ENCODE measurements at places on chromosomes 2 and 18.

GRCh38 chr2:9807056-9807455 is 36.2 kb upstream of the TAF1B start:
- DNase-seq = no peak

- DNase-seq = no peak
Measured at GRCh38 chr2:30425326-30425725, 21.7 kb upstream of the LCLAT1 start.

DNA sequence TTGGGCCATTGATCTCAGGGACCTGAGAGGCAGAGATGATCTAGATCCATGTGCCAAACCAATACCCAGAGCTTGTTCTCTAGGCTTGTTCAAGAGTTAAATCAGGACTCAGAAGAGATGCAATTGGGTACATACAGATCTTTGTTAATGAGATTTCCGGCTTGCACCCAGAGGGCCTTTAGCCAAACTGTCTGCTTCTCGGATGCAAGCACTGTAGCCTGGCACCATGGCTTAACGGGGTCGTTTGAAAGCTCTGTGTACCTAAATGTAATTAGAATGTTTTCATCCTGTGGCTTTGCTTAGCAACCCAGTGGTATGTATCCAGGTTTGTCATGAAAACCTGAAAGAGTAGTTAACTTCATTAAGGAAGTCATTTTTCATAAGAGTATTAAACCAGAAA is 94.2 kb downstream of the TPGS2 start:
- DNase-seq = no peak

- no peak for DNase-seq
Measured at GRCh38 chr18:51666763-51667191, 469.3 kb upstream of the MEX3C start.

DNA sequence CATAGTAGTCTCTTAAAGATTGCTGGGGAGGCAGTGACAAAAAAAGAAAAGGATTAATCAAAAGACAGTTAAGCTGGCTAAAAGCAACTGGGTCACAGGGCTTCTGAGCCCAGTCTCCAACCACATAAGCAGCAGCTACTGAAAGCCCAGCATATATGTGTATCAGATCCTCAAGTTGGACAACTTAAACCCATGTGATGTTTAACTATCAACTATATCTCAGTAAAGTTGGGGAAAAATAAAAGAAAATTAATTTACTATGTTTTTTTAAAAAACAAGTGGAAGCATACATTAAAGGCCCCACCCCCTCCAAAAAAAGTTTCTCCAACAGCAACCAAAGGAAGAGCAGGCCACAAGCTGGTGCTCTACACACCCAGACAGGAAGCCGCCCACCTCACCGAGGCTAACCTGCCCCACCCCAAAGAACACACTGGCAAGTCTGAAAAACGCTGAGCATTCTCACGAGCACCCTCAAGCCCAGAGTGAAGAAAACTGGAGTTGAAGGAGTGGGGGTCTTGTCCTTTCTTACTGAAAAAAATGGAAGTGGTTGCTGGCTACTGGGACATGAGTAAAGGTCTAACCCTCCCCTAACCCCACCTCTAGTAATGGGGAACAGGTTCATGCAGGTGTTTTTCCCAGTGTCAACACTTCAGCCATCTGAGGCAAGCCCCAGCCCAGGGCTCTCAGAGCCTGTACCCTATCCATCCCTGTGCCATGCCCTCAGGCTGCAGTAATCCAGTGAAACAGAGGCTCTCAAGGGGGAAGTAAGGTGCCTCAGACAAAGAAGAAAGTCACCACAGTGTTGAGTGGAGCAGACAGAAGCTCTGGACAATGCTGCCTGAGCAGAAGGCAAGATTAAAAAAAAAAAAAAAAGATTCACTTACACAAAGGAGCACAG is 106.3 kb downstream of the GYPC start:
- DNase-seq = peak; percentile 17

DNA sequence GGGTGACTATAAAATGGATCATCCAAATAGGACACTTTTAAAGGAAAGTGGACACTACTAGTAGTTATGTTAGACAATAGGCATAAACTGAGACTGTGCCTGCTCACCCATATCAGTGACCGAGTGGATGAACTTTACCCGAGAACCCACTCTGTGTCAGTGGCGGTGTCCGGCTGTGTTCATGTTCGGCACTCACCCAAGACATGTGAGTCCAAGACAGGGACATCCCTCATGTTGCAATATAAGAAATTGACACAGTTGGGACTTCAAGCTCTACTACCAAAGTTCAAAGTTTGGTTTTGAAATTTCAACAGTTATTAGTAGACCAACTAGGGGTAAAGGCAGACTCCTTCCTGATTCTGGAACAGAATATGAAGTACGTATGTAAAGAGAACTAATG is 326.3 kb upstream of the TNP1 start:
- no peak for DNase-seq

DNA sequence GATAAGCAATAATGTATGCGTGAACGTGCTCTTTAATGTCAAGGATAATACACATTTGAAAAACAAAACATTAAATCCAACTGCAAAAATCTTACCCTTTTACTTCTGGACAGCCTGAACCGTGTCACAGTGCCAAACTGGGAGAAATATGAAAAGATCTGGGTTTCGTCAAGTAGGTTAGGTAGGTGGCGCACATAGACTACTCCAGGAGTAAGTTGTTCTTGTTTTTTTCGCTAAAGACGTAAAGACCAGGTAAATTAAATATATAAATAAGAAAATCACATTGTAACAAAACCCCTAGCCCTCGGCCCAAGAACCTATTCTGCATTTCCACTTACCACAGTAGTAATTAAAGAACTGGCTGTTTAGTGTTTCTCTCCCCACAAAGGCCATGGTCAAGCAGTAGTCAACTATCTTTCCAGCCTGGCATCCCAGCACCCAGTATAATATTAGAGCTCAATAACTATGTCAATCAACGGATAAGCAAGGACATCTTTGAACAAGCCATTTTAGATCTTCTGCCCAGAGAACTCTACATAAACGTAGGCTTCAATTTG is 1.1 kb downstream of the NIFK start:
- no peak for DNase-seq

GRCh38 chr2:120520929-120521912 is 175.3 kb downstream of the INHBB start:
- no peak for DNase-seq

- DNase-seq = no peak
Measured at GRCh38 chr2:239273280-239274234, 127.3 kb downstream of the HDAC4 start.

DNA sequence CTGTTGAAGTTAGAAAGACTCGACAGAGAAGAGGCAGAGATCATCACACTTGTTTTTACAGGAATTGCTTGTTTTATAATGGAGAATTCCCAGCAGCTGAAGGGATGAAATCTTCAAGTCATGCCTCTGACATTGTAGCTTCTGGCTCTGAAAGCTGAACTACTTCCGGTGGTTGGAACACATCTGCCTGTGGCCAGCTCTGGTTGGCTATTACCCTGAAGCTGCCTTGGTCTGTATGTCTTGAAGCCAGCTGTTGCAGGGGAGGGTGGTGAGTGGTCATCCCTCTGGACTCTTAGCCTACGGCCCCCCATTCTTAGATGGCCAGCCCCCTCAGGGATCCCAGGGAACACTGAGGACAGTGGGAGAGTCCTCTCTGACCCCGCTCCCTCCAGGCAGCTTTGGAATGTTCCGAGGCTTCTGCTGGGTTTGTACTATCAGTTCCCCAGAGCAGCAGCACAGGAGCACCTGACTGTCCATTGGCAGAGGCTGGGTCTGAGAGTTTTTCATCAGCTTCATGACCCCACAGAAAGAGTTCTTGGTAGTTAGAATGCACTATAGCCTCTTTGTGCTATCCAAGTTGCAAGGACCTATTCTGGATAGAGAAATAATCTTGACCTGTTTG is 87.4 kb upstream of the CAPN13 start:
- no peak for DNase-seq

GRCh38 chr18:21997207-21998143 is 171.9 kb upstream of the GATA6 start:
- no peak for DNase-seq

DNA sequence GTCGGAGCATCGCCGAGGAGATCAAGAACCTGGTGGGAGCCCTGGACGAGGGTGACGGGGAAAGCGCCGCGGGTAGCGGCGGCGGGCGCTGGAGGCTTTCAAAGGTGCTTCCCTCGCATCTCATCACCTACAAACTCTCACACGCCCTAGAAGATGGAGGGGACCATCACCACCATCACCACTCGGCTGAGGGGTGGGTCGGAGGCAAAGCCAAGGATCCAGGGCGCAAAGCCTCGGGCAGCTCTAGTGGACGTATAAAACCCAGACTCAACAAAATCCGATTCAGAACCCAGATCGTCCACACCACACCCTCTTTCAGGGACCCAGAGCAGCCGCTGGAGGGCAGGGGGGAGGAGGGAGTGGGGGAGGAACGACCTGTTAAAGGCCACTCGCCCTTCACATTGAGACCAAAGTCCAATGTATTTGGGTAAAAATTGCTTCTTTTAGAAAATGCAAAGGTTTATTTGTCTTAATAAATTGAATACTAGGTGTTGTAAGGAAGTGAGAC is 1.5 kb downstream of the SOWAHC start:
- DNase-seq = no peak

- DNase-seq = no peak
Measured at GRCh38 chr2:16061441-16062217, 121.3 kb downstream of the MYCN start.

DNA sequence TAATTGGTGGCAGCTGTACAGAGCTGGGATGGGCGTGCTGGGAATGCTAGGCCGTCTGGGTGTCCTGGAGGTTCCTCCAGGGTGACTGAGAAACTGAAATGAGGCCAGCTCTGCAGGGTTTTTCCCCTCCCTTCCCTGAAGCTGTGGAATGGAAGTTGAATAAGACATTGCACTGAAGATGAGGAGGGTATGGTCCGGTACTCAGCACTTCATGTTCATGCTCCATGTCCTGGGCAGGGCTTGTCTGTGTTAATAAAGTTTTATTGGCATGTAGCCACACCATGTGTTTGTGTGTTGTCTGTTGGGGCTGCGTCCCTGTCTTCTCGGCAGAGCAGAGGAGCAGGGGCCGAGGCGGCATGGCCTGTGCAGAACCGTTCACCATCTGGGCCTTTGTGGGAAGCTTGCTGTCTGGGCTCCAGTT is 154.0 kb downstream of the LDLRAD4 start:
- no peak for DNase-seq

DNA sequence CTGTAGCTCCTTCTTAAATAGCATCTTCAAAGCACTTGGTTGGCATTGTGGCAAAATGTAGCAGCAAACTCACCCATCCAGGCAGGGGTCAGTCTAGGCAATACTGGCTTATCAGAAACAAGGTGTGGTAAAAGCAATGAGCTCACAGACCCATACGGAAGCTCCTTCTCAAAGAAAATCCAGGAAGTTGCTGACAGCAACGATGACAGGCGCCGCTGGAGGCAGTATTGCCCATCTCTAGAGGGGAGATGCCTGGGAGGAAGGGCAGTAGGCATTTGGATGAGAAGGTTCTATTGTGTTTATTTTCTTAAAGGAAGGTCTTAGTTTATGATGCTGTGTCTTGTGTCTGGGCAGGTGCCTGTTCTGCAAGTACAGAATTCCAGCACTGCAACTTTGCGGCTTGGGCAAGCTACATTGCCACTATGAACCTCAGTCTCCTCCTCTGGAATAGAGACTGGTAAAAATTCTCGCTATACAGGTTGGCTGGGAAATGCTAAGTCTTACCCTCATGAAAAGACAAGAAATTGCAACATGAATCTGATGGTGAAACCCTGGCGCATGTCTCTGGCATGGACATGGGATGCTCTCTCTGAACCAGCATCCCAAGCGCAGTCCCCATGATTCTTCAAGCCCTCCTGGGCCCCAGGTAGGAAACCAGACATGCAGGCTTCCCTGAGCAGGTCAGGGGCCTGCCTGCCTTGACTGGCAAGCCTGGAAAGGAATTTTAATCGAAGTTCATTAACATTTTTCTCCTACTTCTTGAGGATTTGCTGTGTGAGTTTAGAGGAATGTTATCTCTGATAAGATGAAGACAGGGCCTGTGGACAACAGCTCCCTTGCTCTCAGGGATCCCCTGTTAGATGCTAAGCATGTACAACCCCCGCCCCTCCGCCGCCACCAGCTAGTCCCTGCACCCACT is 156.0 kb downstream of the TFCP2L1 start:
- DNase-seq = no peak

DNA sequence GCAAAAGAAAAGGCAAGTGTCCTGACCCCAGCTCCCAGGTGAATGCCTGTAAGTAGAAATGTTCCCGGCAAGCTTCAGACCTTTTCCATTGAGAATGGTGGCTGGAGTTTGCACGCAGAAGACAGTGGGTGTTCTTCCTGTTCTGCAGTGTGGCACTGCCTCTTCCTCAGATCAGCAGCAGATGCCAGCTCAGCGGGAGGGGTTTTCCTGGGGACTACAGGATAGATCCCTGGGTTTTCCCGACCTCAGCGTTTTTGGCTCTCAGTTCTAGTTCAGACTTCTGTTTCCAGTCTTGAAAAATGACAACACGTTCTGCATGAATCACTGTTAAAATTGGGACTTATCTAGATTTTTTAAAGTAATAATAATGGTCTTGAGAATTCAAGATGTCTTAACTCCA is 39.2 kb downstream of the GRHL1 start:
- no peak for DNase-seq

- no peak for DNase-seq
Measured at GRCh38 chr2:177211169-177211568, 1.4 kb upstream of the HNRNPA3 start.

- DNase-seq = no peak
Measured at GRCh38 chr2:161005170-161005569, 155.1 kb upstream of the TANK start.

GRCh38 chr18:3706279-3707097 is 256.5 kb downstream of the TGIF1 start:
- DNase-seq = no peak

- no peak for DNase-seq
Measured at GRCh38 chr18:5466256-5466655, 77.5 kb downstream of the EPB41L3 start.
